Esophagus squamous epithelium (tissue), 5 donors: ENCODE measurements at places on chromosomes 2 and 18. TPM values are rescaled to one million over a fixed set of nuclear protein-coding genes. Genes with fewer than 3 reads are reported as not detected.

The FAM237A gene
- total RNA-seq: not detected

The SPATA3 gene
- not detected for total RNA-seq

The RIOK3 gene
- 78.2 TPM for total RNA-seq

The ACVR1C gene
- not detected for total RNA-seq

DNA sequence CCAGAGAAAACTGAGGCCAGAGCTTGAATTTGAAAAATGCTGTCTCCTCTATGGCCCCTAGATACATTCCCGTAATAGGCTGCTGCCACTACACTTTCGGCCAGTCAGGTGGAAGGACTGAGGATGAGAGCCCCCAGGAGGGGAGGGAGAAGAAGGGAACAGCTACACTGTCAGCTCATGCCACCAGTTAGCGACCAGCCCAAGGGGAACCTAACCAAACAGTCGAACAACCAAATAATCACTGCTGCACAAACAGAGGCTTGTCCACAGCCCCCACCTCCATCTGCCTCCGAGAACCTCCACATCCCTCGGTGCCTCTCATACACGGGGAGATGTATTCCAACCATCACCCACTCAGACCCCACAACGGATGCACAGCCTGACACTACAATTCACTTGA is 7.3 kb downstream of the ZNF516 start:
- no peak for DNase-seq
- H3K36me3 ChIP-seq: no peaks in the 10 kb centered on the region
- peak overlapping the region; percentile 97 for H3K27ac ChIP-seq

DNA sequence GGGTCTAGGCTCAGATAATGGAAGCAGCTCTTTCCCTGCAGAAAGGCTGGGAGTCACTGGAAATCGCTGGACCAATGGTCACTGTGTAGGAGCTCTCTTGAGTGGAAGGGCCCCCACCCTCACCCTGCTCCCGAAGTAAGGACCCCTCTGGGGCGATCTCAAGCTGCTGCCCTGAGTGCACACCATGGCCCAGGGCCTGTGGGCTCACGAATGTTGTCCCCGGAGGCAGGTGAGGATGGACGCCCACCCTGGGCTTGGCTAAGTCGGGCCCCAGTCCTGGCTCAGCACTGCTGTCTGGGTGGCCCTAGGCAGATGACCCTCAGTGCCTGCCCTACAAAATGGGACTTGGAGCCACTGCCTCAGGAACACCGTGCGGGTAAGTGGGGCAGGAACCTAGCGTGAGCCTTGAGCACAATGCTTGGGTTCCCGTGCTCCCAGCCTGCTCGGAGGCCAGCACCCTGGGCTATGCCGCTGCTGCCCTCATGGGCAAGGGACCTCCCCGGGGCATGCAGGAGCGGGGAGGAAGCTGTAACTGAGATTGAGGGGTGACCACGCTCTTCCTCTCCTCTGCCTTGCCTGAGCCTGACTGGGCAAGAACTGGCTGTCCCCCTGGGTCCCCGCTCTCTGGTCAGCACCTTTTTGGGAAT is 3.7 kb downstream of the D2HGDH start:
- H3K27ac ChIP-seq: no peak overlapping the region
- H3K4me1 ChIP-seq: peaks cover 61% of the 10 kb centered on the region
- no peak for DNase-seq
- no peaks in the 10 kb centered on the region for H3K27me3 ChIP-seq
- no peak overlapping the region for H3K4me3 ChIP-seq
- H3K36me3 ChIP-seq: no peaks in the 10 kb centered on the region

DNA sequence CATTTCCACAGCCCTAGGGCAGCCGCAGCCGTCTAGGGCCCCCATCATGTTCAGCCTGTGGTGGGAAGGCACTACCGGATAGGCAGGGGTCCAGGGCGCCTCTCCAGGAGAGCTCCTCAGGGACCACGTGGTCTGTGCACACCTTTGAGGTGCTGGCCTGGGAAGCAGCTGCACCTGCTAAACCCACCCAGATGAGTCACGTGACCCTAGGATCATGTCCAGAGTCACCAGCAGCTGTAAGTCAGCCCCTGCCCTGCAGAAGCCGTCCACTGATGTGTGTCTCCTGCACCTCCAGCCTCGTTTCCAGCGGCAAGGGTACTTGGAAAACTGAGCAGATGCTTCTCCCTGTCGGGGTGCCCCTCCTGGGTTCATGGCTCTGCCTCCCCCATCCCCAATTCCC is 682.6 kb upstream of the SALL3 start:
- H3K27ac ChIP-seq: no peak overlapping the region
- no peak for DNase-seq

GRCh38 chr2:62604336-62604735 is 98.3 kb upstream of the TMEM17 start:
- no peak for DNase-seq
- no peak overlapping the region for H3K4me3 ChIP-seq
- H3K36me3 ChIP-seq: no peaks in the 10 kb centered on the region
- H3K4me1 ChIP-seq: no peaks in the 10 kb centered on the region
- no peak overlapping the region for H3K27ac ChIP-seq

DNA sequence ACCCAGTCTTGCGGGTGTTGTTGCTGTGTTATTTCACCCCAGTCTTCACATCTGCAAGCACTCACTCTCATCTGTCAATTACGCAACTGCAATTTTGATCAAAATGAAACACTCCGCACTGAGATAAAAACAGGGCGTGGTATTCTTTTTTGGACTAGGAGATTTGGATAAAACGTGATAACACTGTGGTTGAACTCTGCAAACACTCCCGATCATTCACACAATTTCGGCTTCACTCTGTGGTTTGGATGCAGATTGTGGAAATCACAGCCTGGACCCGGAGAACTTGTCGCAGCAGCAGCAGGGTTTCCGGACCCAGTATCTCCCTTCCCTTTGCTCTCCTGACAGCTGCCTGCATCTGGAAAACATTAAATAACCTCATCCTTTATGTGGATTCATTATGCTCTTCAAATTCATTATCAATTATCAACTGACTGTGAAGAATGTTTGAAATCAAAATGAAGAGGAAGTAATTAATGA is 49.4 kb upstream of the APCDD1 start:
- peaks cover 36% of the 10 kb centered on the region for H3K4me1 ChIP-seq
- H3K27me3 ChIP-seq: no peaks in the 10 kb centered on the region
- H3K4me3 ChIP-seq: no peak overlapping the region
- DNase-seq: no peak
- no peaks in the 10 kb centered on the region for H3K36me3 ChIP-seq

DNA sequence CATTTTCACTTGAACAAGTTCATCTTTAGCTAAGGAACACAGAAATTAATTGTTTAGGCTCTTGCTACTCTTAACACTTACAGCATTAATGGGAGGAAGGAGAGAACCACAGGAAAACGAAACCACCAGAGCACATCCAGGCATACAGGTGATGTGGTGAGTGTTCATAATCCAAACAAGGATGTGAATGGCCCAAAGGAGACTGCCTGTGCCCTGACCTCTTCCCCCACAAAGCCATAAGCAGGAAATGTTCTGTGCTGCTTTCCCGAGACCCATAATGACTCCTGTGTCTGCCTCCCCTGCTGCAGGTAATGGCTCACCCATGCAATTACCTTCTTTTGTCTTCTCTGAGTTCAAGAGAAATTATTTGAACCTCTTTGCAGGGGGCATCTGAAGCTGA is 295.9 kb upstream of the LINC00305 start:
- no peak overlapping the region for H3K27ac ChIP-seq
- no peak overlapping the region for H3K4me3 ChIP-seq
- H3K27me3 ChIP-seq: no peaks in the 10 kb centered on the region
- no peaks in the 10 kb centered on the region for H3K36me3 ChIP-seq

DNA sequence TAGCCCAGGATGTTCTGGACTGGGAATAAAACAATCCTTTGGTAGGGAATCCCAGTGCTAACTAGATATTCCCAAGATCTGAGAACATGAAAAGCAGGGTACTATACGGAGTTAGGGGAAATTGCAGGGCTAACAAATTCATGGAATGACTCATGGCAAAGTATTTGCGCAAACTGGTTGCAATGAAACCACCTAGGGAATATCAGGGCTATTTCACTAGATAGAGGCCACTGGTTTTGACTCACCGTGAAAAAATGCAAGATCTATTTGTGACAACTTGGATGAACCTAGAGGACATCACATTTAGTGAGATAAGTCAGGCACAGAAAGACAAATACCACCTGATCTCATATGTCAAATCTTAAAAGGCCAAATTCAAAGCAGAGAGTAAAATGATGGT is 233.3 kb downstream of the MBD2 start:
- no peaks in the 10 kb centered on the region for H3K36me3 ChIP-seq
- no peak for DNase-seq
- H3K4me3 ChIP-seq: no peak overlapping the region
- no peaks in the 10 kb centered on the region for H3K4me1 ChIP-seq

- no peak overlapping the region for H3K27ac ChIP-seq
- no peaks in the 10 kb centered on the region for H3K36me3 ChIP-seq
- no peak overlapping the region for H3K4me3 ChIP-seq
- peaks cover 4% of the 10 kb centered on the region for H3K4me1 ChIP-seq
- no peaks in the 10 kb centered on the region for H3K27me3 ChIP-seq
These were observed 35.9 kb downstream of the SOWAHC start for GRCh38 chr2:109649736-109650695.

GRCh38 chr2:142596334-142597088 is 281.0 kb upstream of the KYNU start:
- H3K4me1 ChIP-seq: no peaks in the 10 kb centered on the region
- no peaks in the 10 kb centered on the region for H3K36me3 ChIP-seq
- H3K27ac ChIP-seq: no peak overlapping the region
- H3K27me3 ChIP-seq: no peaks in the 10 kb centered on the region
- DNase-seq: no peak

GRCh38 chr2:237618449-237618848 is 8.9 kb upstream of the LRRFIP1 start:
- no peak overlapping the region for H3K4me3 ChIP-seq
- no peaks in the 10 kb centered on the region for H3K27me3 ChIP-seq
- no peaks in the 10 kb centered on the region for H3K36me3 ChIP-seq
- peaks cover 3% of the 10 kb centered on the region for H3K4me1 ChIP-seq
- no peak for DNase-seq
